ENCODE measurements at places on chromosomes 3 and 15. TPM values are rescaled to one million over a fixed set of nuclear protein-coding genes. Genes with fewer than 3 reads are reported as not detected.

DNA sequence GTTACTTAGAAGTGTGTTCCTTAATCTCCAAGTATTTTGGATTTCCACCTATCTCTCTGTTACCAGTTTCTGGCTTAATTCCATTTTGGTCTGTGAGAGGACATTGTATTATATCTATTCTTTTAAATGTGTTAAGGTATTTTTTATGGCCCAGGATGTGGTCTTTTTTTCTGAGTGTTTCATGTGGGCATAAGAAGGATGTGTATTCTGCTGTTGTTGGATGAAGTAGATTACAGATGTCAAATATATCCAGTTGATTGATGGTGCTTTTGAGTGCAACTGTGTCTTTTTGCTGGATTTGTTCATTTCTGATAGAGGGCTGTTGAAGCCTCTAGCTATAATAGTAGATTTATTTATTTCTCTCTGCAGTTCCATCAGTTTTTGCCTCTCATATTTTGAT lies 136.5 kb upstream of the AZI2 start:
- DNase-seq: no peak

The MYH15 gene
- 0.29 TPM for total RNA-seq

DNA sequence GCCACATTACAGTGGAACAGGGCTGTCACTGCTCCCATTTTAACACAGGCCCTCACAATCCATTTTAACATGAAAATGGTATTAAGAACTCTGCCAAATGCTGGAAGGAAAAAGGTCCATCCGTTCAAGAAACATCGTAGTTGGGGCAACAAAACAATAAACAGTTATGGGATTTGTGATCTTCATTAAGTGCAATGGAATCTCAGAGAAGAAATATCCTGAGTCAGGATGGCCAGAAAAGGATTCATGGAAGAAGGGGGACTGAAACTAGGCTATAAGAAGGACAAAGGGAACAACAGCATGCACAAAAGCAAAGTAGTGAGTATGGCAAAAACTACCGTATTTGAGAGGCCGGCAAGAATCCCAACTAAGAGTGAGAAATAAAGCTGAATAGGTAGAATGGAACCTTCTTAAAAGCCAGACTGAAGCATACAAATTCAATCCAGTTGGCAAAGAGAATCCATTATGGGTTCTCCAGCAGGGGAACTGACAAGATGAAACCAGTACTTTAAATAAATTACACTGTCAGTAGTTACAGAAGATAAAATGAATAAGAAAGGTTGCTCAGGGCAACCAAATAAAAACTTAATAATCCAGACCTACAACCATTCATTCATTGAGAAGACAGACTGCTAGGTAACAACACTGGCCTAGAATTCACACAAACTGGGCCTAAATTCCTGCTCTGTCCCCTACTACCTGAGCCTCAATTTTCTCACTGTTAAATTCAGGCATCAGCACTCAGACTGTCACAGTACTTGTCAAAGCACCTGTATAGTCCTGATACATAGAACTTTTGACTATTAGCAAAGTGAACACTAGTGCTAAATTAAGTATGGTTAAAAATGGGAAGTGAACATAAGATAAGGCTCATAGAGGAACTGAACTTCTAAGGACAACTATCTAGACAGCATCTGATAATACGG lies 6.3 kb downstream of the TBL1XR1 start:
- DNase-seq: no peak

DNA sequence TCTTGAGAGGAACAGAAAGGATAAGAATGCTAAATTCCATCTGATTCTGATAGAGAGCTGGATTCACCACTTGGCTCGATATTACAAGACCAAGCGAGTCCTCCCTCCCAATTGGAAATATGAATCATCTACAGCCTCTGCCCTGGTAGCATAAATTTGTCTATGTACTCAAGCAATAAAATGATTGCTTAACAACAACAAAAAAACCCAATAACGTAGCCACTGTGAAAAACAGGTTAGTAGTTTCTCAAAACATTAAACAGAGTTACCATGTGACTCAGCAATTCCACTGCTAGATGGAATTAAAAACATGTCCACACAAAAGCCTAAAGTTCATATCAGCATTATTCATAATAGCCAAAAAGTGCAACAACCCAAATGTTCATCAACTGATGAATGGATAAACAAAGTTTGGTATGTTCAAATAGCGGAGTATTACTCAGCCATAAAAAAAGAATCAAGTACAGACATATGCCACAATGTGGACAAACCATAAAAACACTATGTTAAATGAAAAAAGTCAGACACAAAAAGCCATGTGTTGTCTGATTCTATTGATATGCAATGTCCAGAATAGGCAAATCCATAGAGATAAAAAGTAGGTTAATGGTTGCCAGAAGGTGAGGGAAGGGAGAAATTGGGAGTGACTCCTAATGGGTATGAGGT lies 16.8 kb downstream of the BCL2L10 start:
- no peak for DNase-seq

GRCh38 chr3:37181756-37182155 lies 7.4 kb upstream of the LRRFIP2 start:
- DNase-seq: no peak

GRCh38 chr15:90581771-90582352 lies 52.1 kb downstream of the CRTC3 start:
- no peak for DNase-seq

DNA sequence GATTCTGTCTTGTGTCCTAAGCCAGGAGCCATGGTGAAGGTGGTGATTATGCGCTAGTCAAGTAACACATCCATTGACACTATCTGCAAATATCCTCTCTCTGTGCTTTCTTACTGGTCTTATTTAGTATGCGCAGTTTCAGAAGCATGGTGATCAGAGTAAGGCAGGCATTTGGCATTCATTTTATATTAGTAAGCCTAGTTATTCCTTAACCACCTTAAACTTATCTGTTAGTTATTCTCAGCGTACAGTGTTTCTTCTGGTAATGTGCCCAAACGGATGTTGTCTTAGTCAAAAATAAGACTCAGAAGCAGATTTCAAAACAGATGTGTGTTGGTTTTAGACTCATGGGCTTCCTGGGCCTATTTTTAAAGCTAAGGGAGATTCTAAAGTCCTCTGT lies 329.2 kb downstream of the GRM7 start:
- DNase-seq: no peak

DNA sequence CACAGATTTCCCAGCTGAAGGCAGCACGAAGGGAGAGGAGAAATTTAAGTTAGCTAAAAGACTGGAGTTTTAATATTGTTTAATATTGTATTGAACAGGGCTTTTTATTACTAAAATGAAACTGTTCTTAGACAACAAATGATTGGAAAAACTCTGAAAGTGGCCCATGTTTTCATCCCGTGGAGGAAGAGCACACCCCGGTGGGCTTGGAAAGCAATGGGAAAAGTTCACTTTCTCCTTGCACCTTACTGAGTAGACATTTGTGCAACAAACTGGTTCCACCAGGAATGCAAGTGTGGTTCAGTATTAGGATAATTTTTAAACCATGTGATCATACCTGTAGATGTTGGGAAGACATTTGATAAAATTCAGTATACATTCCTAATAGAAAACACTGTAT lies 8.2 kb upstream of the ESYT3 start:
- DNase-seq: no peak

- no peak for DNase-seq
Measured at GRCh38 chr3:77267589-77267988, 227.7 kb downstream of the ROBO2 start.

DNA sequence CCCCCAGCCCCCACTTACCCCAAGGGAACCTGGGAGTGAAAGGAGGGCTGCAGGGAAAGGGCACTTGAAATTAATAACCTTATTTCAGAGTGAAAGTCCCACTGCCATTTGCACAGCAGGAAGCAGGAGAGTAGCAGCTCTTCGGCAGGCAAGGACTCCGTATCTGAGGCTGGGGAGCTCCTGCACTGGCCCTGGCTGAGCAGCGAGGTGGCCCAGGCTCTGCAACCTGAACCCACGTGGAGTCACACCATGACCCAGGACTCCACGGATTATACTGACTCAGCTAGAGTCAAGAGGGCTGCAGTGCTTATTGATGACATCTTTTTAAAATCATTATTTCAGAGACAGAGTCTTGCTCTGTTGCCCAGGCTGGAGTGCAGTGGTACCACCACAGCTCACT lies 214.5 kb downstream of the XXYLT1 start:
- no peak for DNase-seq

DNA sequence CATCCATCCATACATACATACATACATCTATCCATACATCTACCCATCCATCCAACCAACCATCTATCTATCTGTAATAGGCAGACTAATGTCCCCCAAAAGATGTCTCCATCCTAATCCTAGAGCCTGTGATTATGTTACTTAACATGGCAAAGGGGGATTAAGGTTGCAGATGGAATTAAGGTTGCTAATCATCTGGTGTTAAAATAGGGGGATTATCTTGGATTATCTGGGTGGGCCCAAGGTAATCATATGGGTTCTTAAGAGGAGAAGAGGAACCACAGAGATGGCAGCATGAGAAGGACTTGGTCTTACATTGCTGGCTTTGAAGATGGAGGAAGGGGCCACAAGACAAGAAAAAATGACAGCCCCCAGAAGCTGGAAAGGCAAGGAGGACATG lies 14.7 kb upstream of the RPL29 start:
- DNase-seq: no peak

The PLCH1 gene
- total RNA-seq: not detected

DNA sequence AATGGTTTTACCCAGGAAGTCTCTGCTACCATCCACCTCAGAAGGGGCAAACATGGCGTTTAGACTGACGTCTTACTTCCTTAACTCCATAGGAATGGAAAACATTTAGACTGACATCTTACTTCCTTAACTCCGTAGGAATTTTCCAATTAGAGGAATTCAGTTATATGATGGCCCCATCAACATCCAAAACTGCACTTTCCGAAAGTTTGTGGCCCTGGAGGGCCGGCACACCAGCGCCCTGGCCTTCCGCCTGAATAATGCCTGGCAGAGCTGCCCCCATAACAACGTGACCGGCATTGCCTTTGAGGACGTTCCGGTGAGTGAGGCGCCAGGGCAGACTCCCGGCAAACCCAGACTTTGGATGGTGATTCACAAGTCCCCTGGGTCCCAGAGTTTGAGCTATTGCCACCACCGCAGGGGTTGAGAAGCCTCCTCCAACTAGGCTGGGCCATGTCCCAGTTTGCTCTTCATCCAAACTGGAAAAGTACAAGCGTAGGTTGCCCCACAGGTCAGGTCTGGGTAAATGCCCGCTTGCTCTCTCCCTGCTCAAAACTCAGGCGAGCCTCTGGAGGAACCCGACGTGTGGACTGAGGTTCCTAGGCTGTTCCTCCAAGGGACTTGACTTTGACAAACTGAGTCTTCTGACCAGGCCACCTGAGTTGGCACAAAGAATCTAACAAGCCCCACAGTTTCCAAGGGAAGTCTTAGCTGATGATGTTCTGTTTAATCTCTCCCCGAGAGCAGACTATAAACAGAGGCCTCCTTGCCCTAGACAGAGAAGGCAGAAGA lies 57.7 kb downstream of the MESD start:
- no peak for DNase-seq

- DNase-seq: no peak
Measured at GRCh38 chr15:48555241-48555881, 90.1 kb downstream of the FBN1 start.

The GPR149 gene
- total RNA-seq: not detected

DNA sequence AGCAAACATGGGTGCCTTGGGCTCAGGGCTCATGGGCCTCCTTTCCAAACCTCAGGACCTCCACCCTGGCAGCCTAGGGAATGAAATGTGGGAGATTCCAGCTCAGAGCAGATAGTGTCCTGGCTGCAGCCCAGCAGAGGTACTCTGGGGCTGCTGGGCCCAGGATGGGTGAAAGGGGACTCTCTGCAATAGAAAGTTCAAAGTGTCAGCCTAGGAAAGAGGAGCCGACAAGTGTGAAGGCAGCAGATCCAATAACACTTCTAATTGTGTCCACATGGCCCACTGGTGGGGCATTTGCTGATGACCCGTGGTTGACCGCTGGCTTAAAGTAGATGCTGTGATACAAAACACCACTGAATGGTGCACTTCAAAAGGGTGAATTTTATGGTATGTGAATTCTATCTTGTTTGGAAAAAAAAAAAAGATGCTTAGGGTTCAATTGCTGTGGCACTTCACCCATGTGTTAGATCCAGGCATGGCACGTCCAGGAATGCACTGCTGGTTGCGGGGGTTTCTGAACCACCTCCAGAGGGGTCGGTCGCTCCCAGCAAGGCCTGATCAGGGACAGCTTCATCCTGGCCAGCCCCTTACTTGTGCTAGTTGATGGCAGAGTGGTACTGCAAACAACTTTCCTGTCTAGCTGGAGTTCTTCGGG lies 20.9 kb downstream of the AMOTL2 start:
- no peak for DNase-seq

The SCG3 gene
- not detected for total RNA-seq

The CCDC39 gene
- 0.64 TPM for total RNA-seq

DNA sequence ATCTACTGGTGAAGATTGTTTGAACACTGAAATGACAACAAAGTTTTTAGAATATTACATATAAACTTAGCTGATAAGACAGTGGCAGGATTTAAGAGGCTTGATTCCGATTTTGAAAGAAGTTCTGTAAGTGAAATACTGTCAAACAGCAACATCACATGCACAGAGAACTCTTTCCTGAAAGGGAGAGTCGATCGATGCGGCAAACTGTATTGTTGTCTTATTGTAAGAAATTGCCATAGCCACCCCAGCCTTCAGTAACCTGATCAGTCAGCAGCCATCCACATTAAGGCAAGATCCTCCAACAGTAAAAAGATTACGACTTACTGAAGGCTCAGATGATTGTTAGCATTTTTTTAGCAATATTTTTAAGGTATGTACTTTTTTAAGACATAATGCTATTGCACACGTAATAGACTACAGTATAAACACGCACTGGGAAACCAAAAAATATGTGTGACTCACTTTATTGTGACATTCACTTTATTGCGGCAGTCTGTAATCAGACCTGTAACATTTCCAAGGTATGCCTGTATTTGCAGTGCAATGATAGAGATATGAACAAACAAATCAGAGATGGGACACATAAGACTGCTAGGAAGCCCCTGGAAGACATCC lies 225.6 kb upstream of the UBE2E1 start:
- no peak for DNase-seq

The ANXA2 gene
- 1,205 TPM for total RNA-seq

The FBXL22 gene
- total RNA-seq: 1.0 TPM

The SLC25A38 gene
- 16.7 TPM for total RNA-seq

The AEN gene
- 23.3 TPM for total RNA-seq

The INKA1 gene
- 3.2 TPM for total RNA-seq

The CXCR6 gene
- 0.96 TPM for total RNA-seq

DNA sequence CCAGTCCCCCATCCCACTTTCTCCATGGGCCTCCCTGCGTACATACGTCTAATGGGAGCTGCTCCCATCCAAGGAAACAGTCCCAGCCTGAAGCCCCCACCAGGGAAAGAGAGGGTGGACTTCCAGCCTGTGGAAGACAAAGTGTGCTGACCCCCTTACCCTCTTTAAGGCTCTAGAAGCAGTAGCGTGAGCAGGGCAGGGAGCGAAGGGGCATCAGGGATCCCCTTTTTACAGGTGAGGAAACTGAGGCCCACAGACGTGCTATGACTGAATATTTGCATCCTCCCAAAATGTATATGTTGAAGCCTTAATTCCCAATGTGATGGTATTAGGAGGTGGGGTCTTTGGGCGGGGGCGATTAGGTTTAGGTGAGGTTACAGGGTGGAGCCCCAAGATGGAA lies 83.4 kb downstream of the TOP2B start:
- DNase-seq: no peak

GRCh38 chr3:61864886-61865285 lies 303.5 kb downstream of the PTPRG start:
- no peak for DNase-seq

- no peak for DNase-seq
Measured at GRCh38 chr3:47884603-47885002, 81.7 kb downstream of the DHX30 start.

GRCh38 chr15:73265536-73266153 lies 103.1 kb downstream of the HCN4 start:
- DNase-seq: no peak
